ENCODE measurements at places on chromosomes 6 and 20.

GRCh38 chr6:42073287-42073686, 23.0 kb downstream of the TAF8 start:
- DNase-seq, result no peak

- DNase-seq, result no peak
These were observed 674.5 kb downstream of the HDGFL1 start for GRCh38 chr6:23243854-23244253.

GRCh38 chr6:135159531-135159930, 21.6 kb upstream of the MYB start:
- DNase-seq, result no peak

- DNase-seq, result no peak
These were observed 17.6 kb upstream of the TNFRSF6B start for GRCh38 chr20:63678667-63679465.

DNA sequence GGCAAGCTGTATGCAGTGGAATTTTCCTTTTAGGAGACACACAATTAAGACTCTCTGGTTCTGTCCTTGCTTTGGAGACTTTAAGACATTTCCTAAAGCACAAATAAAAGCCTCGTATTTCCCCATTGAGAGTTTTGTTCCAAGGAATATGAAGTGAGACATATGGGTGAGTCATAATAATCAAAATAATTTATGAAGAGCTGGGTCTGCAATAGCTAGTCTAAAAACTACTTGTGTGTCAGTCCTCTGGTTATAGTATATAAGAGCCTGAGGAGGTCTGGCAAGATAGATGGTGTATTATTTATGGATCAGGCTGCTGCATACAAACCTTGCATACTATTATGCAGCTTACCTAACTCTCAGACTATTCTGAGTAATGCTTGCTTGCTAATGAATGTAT, 142.6 kb downstream of the ADGRG6 start:
- no peak for DNase-seq

DNA sequence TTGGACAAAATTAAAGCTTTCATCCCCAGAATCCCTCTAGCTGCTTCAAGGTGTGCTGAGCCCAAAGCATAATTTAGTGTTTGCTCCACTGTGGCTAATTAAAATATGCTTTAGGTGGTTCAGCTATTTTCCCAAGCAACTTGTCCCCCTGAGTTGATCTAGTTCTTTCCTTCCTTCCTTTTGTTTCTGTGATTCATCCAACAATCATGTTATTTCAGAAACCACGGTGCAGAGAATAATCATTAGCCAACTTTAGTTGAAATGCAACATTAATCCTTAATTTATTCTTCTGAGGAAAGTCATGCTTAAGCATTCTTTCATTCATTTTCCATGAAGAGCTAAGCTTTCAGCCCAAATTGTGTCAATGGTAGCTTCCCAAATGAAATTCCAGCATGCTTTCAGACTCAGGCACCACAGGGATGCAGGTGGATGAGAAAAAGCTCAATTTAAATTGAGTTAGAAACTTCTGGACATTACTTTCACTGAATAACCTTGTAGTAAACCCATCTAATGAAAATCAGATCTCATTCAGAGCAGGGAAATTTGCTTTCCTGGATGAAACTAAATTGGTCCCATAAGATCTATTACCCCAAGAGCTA, 209.0 kb upstream of the NT5E start:
- no peak for DNase-seq

GRCh38 chr6:68343901-68344300, 291.2 kb upstream of the ADGRB3 start:
- peak; percentile 30 for DNase-seq

DNA sequence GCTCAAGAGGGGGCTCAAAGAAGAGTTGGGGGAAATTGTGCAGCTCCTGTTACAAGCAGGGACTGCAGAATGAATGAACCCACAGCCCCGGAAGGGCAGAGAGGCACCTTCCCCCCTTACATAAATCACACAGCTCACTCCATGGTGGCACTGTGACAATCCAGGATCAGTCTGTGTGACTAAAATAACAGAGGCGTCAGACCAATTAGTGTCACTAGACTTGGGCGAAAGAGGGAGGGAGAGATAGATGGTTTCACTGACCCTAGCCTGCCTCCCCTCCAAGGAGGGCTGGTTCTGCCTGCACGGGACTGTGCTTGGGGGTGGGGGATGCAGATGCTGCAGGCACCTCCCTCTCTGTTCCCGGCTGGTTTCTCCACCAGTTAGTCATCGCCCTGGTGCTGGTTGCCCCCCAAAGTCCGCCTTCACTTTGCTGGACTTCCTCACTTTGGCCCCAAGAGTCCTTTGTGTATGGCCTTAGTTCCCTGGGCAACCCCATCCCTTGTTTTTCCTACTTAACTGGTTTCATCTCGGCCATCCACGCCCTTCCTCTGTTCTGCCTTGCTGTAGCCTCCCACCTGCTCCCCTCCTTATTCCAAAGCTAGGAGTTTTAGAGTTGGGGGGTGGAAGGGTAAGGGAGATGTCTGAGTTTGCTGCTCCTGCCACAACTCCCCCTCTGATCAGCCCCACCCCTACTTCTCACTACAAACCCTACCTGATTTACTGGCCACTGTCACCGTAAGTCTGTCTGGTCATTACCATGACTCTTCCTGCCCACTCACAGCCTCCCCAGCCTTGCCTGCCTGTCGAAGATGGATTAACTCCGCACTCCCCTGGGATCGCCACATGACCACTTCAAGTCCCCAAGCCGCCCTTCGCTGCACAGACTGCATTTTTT, 17.7 kb downstream of the CCDC167 start:
- no peak for DNase-seq

GRCh38 chr6:163173741-163174140, 240.8 kb upstream of the QKI start:
- no peak for DNase-seq

DNA sequence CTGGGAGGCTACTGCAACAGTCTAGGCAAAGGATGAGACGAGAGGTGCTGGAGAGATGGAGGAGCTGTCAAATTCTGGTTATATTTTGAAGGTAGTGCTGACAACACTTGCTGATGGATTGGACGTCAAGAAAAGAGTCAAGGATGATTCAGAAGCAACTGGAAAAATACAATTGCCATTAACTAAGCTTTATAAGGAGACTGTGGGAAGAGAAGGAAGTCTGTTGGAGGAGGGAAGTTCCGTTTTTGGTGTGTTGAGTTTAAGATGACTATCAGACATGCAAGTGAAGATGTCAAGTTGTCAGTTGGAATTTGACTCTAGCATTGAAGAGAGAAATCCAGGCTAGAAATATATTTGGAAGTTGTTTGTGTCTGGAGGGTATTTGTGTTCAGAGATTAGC, 358.1 kb downstream of the RNGTT start:
- no peak for DNase-seq

- DNase-seq, result no peak
These were observed 194.7 kb upstream of the SOX4 start for GRCh38 chr6:21398741-21399325.

DNA sequence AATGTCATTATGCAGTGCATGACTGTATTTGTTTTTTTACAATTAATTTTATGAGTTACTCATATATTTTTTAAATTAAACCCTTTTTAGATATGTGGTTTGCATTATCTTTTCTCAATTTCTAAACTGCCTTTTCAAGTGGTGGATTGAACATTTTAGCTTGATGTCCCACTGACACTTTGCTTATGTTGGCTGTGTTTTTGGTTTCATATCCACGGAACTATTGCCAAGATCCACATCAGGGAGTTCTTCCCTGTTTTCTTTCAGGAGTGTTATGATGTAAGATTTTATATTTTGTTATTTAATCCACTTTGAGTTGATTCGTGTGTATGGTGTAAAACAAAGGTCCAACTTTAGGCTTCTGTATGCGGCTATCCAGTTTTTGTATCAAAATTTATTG, 1144.9 kb upstream of the EYS start:
- no peak for DNase-seq

- DNase-seq, result no peak
These were observed 4.7 kb downstream of the SOD2 start for GRCh38 chr6:159688266-159688905.

DNA sequence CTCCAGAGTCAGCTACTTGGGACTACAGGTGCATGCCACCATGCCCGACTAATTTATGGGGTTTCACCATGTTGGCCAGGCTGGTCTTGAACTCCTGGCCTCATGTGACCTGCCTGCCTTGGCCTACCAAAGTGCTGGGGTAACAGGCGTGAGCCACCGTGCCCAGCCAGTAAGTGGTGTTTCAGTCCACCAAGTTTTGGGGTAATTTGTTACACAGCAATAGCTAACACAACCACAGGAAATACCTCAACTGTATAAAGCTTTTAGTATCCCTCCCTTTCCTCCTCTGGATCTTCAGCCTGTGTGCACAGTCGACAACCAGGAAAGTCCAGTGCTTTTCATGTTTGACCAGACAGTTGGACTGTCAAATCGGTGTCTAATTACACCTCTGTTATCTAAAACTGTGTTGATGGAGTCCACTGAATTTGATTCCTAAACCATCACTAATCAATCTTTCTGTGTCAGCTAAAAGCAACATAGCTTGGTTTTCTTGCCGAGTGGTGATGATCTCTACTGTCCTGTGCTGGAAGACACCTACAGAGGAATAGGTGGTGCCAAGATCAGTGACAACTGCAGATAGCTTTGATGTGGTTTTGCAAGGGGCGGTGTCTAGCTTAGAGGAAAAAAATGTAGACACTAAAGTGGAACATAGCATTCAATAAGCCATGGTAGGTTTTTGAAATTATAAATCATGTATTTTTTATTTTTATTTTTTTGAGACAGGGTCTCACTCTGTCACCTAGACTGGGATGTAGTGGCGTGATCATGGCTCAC, 22.2 kb upstream of the ZBTB2 start:
- DNase-seq, result no peak

- DNase-seq, result no peak
These were observed 92.1 kb downstream of the RNF217 start for GRCh38 chr6:125054331-125054730.

- no peak for DNase-seq
These were observed 76.8 kb upstream of the OGFRL1 start for GRCh38 chr6:71211799-71212198.

- DNase-seq, result no peak
These were observed 185.8 kb downstream of the TMEM242 start for GRCh38 chr6:157137501-157137900.

- no peak for DNase-seq
These were observed 41.8 kb downstream of the TFEB start for GRCh38 chr6:41693281-41694240.

GRCh38 chr20:32577657-32578056, 7.5 kb downstream of the NOL4L start:
- DNase-seq, result no peak

- DNase-seq, result no peak
These were observed 67.2 kb upstream of the SNX9 start for GRCh38 chr6:157755746-157756411.

DNA sequence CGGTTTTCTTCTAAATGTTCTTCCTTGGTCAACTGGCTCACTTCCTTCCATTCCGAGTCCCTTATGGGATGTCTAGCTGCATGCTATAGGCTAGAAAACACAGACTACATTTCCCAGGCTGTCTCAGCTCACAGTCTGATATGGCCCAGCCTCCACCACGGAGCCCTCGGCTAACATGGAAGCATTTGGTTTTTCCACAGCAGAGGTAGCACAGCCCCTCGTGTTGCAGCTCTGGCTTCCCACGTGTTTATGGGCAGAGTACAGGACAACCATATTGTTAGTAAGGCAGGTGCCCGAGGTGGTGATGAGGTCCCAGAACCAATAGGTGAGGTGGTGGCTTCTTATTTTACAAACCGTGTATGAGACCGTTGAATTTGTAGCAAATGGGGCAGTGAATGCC, 8.7 kb downstream of the GPLD1 start:
- no peak for DNase-seq

Measured in DMS 273 treated with DMSO at 0.1 percent for 48 hours (cell line).